ENCODE measurements at places on chromosomes 12 and 14.

GRCh38 chr12:6222078-6222654, 22.0 kb downstream of the CD9 start:
- peak; percentile 57 for DNase-seq

DNA sequence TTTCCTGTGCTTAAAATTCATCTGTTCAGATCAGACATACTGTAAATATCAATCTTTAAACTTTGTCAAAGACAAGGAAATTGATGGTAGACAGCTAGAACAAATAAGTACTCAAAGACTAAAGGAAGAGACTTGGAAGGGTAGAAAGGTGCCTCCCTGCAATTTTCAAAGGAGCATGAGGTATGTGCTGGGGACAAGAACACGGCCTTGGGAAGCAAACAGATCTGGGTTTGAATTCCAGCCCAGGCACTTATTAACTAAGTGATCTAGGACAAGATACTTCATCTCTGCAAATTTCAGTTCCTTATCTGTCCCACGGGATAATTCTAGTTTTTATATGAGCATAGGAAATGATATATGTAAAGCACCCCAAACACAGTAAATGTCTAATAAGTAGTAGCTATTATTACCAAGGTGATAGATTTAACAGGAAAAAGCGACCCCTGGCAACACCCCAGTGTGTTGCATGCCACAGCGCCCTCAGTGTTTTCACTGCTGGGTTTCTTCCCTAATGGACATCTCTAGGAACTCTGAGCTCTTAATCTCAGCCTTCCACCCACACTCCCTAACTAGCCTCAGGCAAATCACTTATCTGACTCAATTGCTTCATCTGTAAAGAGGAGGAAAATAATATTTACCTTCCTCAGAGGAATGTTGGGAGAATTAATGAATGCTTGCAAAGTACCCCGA, 44.7 kb upstream of the BMP4 start:
- no peak for DNase-seq

DNA sequence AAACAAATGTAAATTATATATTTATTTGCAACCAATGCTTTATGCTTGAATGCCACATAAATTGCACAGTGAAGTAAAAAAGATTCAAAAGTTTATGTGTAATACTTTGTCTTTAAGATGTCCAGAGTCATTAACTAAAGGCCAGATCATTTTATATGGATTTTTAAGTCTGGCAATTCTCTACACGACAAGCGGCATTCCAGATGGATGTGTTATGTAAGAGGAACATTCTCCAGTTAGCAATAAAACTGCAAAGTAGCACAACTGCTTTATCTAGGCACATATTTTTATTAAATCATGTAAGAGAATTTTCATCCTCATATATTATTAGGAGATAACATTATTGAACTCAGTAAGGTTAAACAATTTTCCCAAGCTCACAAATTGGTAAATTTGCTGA, 1717.7 kb upstream of the SEL1L start:
- DNase-seq, result no peak

DNA sequence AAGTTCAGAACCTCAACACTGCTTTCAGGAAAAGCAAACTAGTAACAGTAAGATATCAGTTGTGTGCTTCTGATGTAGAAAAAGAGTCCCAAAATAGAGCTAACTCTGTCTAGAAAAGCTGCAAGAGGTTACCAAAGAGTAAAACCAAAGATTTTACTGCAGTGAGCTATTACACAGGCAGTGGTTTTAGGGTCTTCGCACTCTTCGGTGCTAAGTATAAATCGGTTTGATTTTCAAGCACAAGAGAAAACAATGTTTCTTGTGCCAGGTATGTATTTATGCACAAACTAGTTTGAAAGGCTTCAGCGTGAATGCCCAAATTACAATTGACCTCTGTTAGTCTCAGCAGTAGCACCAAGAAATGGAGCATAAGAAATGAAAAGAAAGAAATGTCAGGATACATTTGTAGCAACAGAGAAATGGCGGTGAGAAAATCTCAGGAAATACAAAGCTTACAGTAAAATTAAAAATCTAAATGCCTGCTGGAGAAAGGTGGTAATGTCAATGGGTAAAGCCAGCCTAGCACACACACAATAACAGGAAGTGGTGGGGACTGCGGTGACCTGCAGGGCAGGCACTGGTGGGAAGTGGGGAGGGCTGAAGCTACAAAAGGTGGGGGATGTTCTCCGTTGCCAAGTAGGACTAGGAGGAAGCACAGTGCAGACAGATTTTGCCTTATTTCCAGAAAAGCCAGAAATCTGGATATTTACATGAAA, 18.0 kb upstream of the DYRK2 start:
- no peak for DNase-seq

- no peak for DNase-seq
Measured at GRCh38 chr12:24808651-24809050, 140.2 kb downstream of the BCAT1 start.

DNA sequence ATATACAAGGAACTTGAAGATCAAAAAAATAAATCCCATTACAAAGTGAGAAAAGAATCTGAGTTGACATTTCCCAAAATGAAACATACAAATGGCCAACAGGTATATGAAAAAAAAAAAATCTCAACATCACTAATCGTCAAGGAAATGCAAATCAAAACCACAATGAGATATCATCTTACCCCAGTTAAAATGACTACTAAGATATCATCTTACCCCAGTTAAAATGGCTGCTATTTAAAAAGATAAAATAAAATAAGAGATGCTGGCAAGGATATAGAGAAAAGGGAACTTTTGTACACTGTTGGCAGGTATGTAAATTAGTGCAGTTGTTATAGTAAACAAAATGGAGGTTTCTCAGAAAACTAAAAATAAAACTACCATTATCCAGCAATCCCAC, 44.4 kb downstream of the PLEKHG7 start:
- no peak for DNase-seq

All from upper lobe of left lung (tissue), 6 donors.